ENCODE measurements at places on chromosomes 16 and 17.

- DNase-seq: no peak
Observed at GRCh38 chr16:66328282-66328681, 38.2 kb upstream of the CDH5 start.

- DNase-seq: no peak
Observed at GRCh38 chr16:84593825-84594724, 23.8 kb downstream of the COTL1 start.

DNA sequence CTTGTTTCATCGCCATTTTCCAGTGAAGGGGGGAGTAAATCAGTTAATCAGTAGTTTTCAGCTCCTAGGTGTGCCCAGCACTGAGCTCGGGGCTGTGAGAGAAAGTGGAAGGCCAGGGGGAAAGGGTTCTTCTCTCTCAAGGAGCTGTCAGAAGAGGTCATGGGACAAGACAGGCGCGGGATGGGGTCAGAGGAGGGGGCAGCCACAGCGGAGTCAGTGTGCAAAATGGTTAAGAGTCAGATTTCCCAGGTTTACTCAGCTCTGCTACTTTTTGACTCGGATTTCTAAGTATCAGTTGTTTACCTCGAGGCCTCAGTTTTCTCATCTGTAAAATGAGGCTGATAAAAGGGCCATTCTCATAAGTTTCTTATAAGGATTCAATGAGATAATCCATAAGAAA is 4.3 kb upstream of the XYLT1 start:
- DNase-seq: no peak

DNA sequence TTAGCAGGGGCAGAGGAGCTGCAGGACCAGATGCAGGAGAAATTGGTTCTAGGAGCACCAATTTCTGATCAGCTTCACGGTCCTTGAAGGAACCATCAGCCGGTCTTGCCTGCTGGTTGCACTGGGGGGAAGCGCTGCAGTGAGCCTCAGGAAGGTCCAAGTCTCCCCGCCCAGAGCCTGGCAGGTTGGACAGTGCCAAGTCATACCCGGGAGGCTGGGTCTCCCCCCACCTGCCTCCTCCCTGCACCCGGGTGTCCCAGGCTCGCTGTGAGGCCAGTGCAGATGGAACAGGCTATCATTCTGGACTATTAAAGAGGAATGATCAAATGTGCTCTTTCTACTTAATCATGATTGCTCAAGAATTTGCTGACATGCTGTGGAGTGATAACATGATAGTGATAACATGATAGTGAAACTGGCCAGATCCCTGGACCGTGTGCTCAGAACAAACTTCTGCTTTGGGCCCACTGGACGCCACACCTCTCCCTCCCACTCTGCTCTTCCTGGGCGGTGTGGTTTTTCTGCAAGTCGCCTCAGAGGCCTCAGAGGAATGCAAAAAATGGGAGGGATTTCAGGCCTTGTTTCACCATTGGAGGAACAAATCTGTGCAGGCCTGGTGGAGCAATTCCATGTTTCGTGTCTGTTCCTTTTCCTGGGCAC is 236.0 kb downstream of the IRF8 start:
- DNase-seq: no peak

DNA sequence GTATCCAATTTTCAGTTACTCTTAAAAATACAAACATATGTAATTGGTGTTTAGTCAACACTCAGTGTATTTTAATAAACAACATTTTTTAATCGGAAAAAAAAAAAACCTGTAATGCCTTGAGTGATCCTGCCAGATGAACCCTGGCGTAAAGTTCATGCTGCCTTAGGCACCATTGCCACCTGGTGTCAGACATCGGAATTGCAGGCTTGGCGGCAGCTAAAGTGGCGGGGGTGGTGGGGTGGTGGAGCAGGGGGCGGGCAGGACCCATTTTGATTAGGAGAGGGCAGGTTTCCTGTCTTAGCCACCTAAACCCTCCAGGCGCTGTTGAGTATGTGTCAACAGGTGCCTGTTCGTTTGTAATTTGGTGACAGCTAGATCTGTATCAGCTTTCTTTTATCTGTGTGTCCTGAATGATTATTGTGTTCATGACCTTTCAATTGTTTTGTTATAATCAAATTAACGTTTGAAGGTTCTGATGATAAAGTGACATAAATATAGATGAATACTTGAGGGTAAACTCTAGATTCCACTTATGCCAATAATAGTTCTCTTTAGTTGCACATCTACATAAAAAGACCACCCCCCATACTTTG is 588.7 kb downstream of the CDH13 start:
- DNase-seq: no peak

DNA sequence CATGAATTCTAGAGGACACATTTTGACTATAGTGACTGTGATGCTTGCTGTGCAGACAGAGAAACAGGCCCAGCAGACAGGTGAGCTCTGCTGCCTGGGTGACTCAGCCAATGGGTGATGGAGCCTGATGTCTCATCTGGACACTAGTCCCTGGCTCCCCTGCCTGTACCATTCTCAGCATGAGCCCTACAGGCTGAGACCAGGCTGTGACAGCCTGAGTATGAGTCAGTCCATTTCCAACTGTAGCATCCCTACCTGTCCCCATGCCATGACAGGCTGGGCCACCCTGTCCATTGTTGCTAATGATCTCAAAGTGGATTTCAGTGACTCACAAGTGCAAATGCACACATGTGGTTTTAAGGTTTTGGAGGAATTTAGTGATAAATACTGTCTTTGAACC is 102.5 kb upstream of the EEF2KMT start:
- DNase-seq: no peak

DNA sequence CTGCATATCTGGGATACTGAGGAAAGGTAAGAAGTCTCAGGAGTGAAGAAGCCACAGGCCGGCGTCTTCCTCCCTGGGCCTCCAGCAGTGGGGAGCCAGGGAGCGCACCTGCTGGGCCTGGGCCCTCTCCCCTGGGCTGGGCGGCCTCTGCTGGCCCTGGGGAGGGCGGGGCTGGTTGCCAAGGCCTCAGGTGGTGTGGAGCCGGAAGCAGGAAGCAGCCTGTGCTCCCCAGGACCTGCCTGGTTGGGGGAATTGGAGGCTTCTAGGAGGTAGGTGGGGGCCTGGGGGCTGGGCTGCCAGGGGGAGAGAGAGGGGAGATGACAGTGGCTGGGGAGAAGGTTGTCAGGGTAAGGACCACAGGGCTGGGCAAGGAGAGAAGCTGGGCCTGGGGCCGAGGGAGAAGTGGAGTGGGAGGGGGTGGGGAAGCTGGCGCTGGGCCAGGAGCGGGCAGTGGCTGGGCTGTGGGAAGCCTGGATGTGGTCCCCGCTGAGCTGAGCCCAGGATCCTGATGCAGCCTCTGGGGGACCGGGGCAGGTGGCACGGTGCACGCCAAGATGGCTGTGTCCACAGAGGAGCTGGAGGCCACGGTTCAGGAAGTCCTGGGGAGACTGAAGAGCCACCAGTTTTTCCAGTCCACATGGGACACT is at the start of gene SMIM22:
Gene SMIM22, plus strand, starts transcription at position 189 of the 647 bp plus-strand sequence. Its CDS starts 366 bp downstream, at position 555.
- DNase-seq: no peak

DNA sequence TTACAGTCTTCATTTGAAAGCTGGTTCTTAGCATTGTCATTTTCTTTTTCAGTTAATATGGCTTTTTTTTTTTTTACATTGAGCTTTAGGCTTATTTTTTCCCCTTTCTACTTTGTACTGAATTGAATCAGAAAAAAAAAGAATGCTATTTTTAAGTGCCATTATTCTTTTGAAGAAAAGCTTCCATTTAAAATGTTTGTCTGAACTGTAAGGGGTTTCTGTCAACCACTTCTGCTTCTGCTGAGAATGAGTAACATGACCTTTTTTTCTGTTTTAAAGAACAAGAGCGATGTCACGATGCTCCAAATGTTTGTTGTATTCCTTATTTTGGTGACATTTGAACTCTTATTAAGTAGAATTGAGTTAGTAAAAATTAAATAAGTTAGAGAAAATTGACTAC is 50.0 kb downstream of the MRTFB start:
- no peak for DNase-seq

GRCh38 chr16:83420206-83420760 is 387.5 kb upstream of the HSBP1 start:
- DNase-seq: peak; percentile 7

- DNase-seq: no peak
Observed at GRCh38 chr17:76997981-76998531, 129.9 kb downstream of the MGAT5B start.

- no peak for DNase-seq
Observed at GRCh38 chr16:11050944-11051343, 106.6 kb downstream of the CLEC16A start.

- no peak for DNase-seq
Observed at GRCh38 chr17:1834380-1835149, 4.8 kb downstream of the RPA1 start.

- DNase-seq: no peak
Observed at GRCh38 chr16:66487580-66488275, 60.6 kb downstream of the BEAN1 start.

DNA sequence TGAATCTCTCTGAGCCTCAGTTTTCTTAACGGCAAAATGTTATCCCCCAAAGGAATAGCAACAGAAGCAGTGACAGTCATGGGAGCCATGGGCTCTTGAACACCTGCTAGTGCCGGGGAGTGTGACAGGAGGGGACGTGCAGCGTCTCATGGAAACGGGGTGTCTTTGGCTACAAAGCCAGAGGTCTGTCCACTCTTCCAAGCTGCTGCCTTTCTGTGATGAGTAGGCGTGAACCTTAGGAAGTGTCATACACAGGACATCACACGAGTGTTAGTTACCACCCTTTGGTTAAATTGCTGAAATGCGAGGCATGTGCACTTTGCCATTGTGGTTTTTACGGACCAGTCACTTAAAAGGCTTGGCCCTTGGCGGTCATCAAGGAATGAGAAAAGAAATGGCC is 93.4 kb downstream of the IRF8 start:
- DNase-seq: no peak

- no peak for DNase-seq
Observed at GRCh38 chr17:74452033-74452840, 14.2 kb upstream of the CD300A start.

DNA sequence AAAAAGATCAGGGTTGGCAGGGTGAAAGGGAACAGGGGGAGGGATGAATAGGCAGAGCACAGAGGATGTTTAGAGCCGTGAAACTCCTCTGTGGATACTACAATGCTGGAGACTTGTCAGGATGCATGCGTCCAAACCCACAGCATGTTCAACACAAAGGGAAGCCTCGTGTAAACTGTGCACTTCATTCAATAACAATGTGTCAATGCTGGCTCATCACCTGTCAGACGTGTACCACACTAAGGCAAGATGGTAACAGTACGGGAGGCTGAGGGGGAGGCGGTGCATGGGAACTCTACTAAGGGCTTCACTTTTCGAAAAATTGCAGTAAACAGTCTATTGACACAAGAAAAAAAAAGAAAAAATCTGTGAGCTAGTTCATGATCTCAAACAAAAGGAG is 63.7 kb downstream of the C16orf95 start:
- no peak for DNase-seq

GRCh38 chr17:48483471-48484131 is 47.2 kb downstream of the HOXB1 start:
- DNase-seq: peak; percentile 97

DNA sequence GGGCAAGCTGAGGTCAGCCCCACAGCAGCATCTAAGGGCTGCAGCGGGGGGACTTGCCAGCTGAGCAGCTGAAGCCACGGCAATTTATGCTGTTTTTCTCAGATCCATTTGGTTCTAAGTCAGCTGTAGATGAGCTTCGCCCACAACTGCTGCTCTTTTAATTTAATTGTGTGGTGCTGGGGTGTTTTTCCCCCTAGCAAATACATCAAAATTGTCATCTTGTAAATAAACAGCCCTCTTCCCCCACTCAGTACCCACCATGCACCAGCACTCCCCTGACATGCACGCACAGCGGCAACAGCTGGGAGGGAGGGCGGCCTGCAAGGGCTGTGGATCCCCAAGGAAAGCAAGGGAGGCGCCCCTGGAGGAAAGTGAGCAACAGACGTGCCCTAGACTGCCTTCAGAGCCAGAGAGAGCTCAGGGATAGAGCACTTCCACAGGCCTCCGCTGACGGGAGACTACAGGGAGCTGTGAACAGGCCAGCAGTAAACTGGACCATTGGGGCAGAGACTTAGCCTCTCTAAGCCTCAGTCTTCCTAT is 149.5 kb downstream of the TMEM132E start:
- DNase-seq: no peak

DNA sequence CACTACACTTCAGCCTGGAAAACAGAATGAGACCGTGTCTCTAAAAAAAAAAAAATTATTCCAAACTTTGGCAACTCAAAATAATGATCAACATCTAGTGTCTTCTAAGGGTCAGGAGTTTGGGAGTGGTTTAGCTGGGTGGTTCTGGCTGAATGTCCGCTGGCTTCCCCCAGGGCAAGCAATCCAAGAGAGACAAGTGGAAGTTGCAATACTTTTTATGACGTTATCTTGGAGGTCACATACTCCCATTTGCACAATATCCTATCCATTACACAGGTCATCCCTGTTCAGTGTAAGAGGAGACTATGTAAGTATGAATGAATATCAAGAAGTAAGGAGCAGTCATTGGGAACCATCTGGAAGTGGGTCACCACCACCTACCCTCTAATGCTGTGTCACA is 15.2 kb upstream of the CLEC3A start:
- DNase-seq: no peak

DNA sequence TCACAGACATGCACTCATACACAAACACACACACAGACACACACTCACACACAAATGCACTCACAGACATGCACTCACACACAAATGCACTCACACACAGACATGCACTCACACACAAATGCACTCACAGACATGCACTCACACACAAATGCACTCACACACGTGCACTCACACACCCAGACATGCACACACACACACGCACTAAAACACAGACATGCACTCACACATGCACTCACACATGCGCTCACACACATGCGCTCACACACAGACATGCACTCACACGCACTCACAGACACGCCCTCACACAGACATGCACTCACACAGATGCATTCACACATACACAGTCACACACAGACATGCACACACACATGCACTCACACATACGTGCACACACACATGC is 2.7 kb upstream of the ZNF469 start:
- DNase-seq: no peak

DNA sequence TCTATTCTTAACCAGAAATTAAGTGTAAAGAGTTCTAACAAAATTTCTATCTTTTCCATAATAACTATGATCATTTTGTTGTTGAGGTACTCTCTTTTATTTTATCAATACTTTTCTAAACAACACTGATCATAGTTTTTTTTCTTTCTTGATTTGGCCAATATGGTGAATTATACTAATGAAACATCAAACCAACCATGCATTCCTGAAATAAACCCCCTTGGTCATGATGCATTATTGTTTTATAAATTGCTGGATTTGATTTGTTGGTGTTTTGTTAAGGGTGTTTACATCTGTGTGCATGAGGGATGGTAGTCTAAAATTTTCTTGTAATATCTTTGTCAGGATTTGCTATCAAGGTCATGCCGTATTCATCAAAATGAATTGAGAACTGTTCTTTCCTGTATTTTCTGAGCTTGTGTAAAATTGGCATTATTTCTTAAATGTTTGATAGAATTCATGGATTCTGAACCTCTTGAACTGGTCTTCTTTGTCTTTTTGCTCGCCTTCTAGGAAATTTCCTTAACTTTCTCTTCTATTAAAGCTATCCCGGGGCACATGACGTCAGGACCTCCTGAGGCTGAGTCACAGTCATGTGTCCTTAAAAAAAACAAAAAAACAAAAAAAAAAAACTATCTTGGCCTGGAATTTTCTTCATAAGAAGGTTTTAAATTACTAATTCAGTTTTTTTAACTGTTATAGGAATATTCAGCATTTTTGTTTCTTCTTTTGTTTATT is 3.9 kb upstream of the TRIM25 start:
- DNase-seq: no peak

GRCh38 chr16:84988328-84989080 is 22.8 kb downstream of the ZDHHC7 start:
- no peak for DNase-seq

GRCh38 chr17:67518876-67519275 is 141.8 kb downstream of the PITPNC1 start:
- DNase-seq: no peak

- peak; percentile 67 for DNase-seq
Observed at GRCh38 chr17:16521070-16521727, 29.2 kb upstream of the LRRC75A start.
